Peyer's patch (tissue), 4 donors: ENCODE measurements at places on chromosomes 2 and 18.

DNA sequence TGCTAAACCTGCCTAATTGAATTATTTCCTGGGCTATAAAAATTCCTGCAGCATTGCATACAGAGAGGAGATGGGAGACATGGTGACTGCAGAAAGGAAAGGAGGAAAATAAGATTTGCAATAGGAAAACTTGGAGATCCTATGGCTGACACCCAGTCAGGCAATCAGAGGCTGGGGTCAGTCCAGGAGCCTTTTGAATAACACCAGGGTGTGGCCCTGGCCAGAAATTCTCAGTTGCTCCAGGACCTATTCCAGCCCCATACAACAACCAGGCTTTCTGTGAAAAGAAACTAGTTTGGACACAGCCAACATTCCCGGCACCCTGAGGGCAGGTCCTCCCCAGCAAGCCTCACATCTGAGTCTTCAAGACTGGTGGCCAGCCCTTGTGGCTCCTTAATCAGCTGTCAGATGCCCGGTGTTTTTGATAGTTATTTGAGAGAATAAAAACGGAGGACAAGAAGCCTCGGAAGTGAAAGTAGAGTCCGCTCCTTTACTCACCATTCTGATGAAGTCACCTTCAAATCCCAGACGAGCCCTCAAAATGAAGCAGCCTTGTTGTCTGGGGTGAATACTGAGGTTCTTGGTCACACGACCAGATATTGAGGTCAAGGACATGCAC lies 31.1 kb upstream of the GMCL1 start:
- no peak for DNase-seq

GRCh38 chr2:70516596-70516995 lies 37.0 kb downstream of the TGFA start:
- DNase-seq: no peak

GRCh38 chr18:8106603-8107002 lies 502.6 kb upstream of the RAB12 start:
- no peak for DNase-seq

DNA sequence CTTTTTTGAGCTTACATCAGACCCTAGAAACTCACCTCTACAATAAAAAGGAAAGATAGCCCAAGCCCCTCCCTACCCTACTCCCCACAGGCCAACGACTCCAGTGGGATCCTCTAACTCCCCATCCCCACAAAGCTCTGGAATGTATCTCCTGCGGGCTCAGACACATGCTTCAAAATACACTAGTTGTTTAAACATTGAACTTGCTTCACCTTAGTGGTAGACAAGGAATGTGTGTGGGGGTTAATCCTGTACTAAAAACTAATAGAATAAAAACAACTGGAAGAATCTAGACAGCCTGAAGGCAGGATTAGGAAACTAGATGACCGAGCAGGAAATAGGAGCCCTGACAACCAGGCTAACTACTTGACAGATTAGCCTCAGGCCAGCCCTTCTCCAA lies 211.5 kb downstream of the SUCLG1 start:
- no peak for DNase-seq

DNA sequence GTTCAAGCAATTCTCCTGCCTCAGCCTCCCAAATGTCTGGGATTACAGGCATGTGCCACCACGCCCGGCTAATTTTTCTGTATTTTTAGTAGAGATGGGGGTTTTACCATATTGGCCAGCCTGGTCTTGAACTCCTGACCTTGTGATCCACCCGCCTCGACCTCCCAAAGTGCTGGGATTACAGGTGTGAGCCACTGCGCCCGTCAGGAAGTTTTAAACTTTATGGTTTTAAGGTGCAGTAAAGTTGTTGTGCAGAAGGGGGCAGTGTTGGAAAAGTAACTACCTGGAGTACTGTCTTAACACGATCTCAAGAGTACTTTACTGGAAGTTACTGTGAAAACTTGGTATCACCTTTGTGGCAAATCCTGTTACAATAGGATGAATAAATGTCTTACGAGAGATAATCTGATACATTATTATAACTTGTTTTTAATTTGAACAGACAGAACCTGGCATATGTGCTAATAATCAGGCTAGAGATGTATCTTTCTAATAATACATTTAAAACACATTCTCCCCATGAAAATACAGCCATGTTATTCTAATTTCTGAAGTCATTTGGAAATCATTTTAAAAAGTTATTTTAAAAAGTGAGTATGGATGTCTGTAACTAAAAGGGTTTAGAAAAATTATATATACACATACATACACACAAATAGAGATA lies 10.8 kb downstream of the SPDYA start:
- no peak for DNase-seq
